Naive thymus-derived CD4-positive, alpha-beta T cell (primary cell): ENCODE measurements at places on chromosomes 7 and 10. TPM values are rescaled to one million over a fixed set of nuclear protein-coding genes. Genes with fewer than 3 reads are reported as not detected.

GIMAP2 gene
- 79.4 TPM for total RNA-seq

MSMB gene
- total RNA-seq: not detected

HTRA1 gene
- 0.64 TPM for total RNA-seq

CXCL12 gene
- not detected for total RNA-seq

SNX10 gene
- 32.1 TPM for total RNA-seq

EPHB6 gene
- total RNA-seq: 78.8 TPM

ACTL6B gene
- not detected for total RNA-seq

GIMAP6 gene
- 173 and 174 TPM in 2 replicates for total RNA-seq

CAMK1D gene
- 18.7 TPM for total RNA-seq

MBLAC1 gene
- total RNA-seq: 5.9 TPM

PLAC9 gene
- total RNA-seq: not detected

TRIM73 gene
- total RNA-seq: 33.2 TPM
